ENCODE measurements at places on chromosomes 16 and 17.

GRCh38 chr17:58083491-58084316, 485 bp downstream of the DYNLL2 start:
- peak; percentile 28 for DNase-seq

DNA sequence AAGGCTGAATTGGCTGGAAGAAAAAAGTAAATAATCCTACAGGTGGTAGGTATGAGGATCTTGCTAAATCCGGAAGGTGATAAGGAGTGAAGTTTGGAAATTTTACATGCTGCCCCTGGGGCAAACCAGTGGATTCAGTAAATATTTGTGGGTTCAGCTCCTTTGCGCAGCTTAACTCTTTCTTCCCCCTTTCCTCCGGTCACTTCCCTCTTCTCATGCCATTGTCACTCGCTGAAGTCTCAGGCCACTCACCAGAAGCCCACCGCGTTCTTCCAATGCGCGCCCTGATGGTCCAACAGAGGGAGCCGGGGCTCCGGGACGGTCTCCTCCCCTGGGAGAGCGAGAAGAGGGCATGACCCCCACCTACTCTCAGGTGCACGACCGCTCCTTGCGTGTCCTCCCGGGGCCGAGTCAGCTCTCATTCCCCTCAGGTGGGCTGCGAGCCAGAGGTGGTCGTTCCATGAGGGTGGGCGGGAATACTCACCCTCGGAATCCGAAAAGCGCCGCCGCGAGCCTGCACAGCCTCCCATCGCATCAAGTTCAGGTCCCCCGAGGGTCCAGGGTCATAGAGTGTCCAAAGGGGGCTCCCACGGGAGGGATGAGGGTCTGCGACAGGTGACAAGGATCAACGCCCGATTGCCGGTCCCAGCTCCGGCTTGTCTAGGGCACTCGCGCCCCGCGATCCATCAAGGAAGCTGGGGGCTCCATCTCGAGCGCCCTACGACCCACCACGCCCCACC, 474 bp downstream of the CLN3 start:
- no peak for DNase-seq

- DNase-seq: peak; percentile 20
These were observed 154.0 kb downstream of the ZNF423 start for GRCh38 chr16:49701789-49702494.

DNA sequence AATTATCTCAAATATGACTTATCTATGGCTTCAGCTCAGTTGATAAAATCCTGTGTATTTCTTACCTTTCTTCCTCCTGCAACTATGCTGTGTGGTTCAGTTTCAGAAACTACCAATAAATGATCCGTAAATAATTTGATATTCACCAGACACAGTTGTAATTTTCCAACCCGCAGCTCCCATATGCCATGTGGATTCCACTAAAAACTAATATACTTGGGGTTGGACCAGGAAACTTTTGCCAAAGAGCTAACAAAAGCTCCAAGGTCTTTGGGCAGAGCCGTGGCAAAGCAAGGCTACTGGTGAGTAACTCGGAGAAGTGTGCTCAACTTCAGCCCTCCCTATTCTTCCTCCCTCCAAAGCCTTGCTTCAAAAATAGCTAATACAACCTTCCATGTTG, 2.3 kb upstream of the CHST6 start:
- DNase-seq: no peak

- DNase-seq: no peak
These were observed 90.1 kb upstream of the GSE1 start for GRCh38 chr16:85522842-85523601.

Measured in iris pigment epithelial cell (primary cell).